ENCODE measurements at places on chromosomes 7 and 10.

- no peak for DNase-seq
Observed at GRCh38 chr7:16309129-16309528, 112.2 kb downstream of the CRPPA start.

DNA sequence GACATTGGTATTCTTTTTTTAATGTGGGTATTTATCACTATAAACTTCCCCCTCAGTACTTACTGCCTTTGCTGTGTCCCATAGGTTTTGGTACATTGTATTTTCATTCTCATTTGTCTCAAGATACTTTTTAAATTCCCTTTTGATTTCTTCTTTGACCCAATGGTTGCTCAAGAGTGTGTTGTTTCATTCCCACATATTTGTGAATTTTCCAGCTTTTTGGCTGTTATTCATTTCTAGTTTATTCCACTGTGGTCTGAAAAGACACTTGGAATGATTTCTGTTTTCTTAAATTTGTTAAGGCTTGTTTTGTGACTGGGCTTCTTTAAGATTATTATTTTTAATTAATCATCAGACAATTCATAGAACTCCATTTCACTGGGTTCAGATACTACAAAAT lies 105.0 kb downstream of the EPC1 start:
- DNase-seq: no peak

DNA sequence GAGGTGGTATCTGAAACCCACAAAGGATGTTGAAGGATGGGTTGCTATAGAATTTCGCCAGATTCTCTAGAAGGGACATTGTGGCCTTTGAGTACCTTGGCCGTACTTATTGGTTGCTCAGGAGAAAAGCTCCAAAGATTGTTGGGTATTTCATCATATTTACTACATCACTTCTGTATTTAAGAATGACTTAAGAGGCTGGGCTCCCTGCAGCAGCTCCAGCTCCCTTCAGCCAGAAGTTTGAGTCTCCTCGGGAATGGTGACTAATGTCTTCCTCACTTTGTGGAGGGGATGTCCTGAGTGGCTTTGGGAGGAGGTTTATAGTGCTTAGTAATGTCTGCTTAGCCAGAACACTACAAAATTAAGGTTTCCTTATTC lies 18.1 kb downstream of the MINDY4 start:
- no peak for DNase-seq

- no peak for DNase-seq
Observed at GRCh38 chr10:75048669-75049098, 62.8 kb upstream of the SAMD8 start.

GRCh38 chr7:157669768-157670351 lies 333.1 kb downstream of the DNAJB6 start:
- no peak for DNase-seq

DNA sequence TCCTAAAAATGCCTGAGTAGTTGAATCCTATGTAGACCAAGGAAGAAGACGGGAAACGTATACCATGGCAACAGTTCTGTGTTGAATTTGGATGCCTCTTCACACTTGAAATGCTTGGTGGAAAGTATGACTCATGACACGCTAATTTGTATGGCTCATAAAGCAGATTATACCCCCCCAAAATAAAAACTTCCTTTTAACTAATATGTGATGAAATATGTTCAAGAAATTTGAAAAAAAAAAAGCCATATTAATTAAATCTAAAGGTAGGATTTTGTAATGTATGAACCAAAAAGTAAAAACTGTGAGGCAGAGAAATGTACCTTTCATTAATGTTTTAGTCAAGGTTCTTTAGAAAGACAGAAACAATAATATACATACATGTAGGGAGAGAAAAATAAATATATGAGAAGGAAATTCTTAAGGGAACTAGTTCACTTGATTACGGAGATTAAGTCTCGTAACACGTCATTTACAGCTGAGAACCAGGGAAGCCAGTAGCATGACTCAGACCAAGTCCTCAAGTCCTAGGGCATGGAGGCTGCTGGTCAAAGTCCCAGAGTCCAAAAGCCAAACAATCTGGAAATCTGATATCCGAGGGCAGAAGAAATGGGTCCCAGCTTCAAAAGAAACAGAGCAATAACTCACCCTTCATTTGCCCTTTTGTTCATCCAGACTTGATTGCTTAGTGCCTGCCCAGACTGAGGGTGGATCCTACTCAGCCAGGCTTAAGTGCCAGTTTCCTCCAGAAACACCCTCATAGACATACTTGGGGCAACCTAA lies 485.1 kb downstream of the SEMA3D start:
- DNase-seq: no peak

- no peak for DNase-seq
Observed at GRCh38 chr7:105635197-105635596, 53.9 kb upstream of the EFCAB10 start.

GRCh38 chr7:90455163-90456030 lies 14.0 kb upstream of the PTTG1IP2 start:
- peak; percentile 38 for DNase-seq

- DNase-seq: no peak
Observed at GRCh38 chr10:128247576-128247975, 121.4 kb upstream of the MKI67 start.

GRCh38 chr7:41891950-41892349 lies 189.1 kb upstream of the INHBA start:
- no peak for DNase-seq

GRCh38 chr10:5467207-5467535 lies 32.2 kb downstream of the CALML5 start:
- peak; percentile 24 for DNase-seq

- DNase-seq: no peak
Observed at GRCh38 chr10:122468926-122469781, 7.8 kb downstream of the HTRA1 start.

GRCh38 chr10:132862485-132863420 lies 76.8 kb upstream of the NKX6-2 start:
- DNase-seq: no peak

DNA sequence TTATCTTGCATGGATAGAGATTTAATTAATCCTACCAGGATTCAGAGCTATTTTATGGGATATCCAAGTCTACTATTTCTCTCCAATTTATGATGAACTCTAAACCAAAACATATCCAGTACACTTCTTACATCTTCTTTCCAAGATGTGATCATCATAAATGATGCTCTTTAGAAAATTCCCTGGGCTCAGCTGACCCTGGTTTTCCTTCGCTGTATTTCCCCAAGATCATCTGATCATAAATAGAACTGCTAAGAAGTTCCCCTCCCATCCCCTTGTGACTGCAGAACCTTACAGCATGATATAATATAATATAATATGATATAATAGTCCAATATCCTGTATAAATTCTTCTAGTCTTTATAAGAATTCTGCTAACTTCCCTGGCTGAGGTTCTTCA lies 114.6 kb upstream of the LYZL2 start:
- DNase-seq: no peak

DNA sequence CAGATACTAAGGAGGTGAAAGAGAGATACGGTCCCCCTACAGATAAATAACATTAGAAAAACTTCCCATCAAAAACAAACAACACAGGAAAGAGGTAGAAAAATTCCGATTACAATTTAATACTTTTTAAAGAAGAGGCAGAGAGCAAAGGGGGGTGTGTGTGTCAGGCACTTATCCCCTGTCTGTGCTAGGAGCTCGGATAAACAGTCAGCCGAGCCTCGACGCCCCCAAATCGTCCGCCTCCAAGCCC lies 3.6 kb downstream of the PAX2 start:
- no peak for DNase-seq

DNA sequence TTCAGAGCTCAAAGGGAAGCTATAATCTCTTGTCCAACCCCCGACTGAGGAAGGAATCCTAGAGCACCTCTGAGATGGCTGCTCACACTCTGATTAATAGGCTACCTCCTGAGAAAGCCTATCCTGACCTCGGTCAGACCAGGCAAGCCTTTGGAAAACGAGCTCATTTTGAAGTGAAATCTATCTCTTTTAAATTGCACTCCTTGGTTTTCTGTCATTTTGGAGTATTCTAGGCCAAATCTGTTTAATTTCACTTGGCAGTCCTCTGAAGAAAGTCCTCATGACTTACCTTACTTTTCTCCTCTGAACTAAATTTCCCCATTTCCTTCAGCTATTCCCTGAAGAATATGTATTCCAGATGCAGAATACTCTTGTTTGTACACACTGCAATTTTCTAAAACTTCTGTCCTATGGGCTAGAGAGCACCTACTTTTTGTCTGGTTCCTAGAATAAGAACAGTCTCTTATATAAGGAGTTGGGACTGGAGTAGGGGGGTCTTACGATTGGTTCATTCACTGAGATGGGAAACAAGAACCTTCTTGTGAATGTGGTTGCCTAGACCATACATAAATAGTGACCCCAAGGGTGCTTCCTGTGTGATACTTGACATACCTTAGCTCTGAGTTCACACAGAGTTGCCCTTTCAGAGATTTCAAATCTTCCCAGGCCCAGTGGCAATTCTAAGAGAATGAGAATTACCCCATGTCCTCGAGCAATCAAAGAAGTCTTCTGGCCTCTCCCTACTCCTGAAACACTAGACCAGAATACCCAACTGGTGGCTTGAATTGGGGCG lies 31.9 kb upstream of the HPS1 start:
- DNase-seq: no peak

DNA sequence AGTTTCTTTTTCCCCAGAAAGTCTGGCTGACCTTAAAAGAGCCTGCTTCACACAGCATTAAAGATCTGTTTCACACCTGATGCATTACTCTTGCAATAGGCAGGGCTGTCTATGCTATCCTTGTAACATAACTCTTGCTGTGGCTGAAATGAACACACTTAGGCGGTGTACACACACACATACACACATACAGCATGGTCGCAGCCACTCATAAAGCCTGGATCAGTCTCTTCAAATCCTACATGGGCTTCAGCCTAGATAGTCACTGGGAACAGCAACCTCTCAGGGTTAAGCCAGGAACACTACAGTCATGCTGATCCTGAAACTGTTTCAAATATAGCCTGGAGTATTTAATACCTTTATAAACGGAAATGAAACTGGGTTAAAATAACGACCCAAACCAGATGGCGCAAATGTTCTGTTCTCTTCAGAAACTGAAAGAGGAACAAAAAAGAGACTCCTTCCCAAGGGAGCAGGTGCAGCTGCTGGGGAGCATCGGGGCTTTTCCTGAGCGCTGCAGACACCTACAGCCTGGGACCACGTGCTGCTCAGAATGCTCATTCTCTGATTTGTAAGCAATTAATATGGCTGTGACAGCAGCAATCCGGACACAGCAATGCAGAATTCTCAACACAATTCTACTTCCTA lies 61.0 kb upstream of the SFMBT2 start:
- DNase-seq: no peak

DNA sequence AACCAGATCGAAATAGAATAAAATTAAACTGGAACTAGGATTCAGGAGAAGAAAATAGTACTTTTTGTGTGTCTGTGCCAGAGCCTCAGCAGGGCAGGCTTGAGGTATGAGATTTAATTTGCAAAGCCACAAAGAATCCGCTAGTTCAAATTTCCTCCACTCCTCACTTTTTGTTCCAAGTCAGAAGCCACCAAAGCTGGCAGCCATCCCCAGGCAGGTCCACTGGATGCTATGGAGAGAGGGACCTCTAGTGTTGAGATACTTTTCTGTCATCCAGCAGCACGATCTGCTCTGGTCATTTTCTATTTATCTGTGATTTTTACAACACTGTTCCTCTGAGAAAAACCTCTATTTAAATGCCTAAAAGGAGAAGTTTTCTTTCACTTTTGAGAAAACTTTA lies 147.9 kb upstream of the FRMD4A start:
- no peak for DNase-seq

DNA sequence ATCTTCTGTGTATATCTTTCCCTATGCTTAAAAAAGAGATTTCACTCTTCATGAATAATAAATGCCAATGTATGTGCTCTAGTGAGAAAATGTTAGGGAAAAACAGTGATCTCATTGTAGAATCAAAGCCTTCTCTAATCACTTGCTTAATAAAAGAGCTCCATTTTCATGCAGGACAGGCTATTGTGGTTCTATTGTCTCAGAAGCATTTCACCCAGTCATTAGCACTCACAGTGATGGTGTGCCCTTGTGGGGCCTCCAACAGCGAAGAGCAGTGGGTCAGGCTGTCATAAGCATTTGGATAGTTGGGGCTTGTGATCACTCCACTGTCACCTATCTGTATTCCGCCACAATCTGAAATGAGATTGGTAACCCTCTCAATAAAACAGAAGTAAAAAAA lies 83.9 kb upstream of the RSU1 start:
- DNase-seq: no peak

GRCh38 chr10:4043897-4044665 lies 259.1 kb upstream of the KLF6 start:
- no peak for DNase-seq

DNA sequence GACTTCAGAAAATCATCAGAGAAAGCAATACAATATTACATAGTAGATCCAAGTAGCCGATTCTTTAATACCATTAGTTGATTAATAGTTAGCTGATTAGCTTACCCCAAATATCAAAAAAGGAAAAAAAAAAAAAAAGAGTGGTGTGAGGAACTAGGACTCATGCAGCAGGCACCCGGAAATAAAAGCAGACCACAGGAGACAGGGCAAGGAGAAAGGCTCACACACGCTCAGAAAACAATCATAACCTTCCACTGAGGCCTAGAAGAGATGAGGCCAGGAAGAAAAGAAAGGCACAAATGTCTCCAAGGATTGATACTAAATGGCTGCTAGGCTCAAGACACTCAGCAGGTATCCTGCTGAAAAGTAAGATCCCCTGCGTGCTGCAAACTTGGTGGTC lies 25.9 kb downstream of the TRDMT1 start:
- DNase-seq: no peak

GRCh38 chr7:30390736-30391636 lies 87.6 kb downstream of the NOD1 start:
- no peak for DNase-seq

DNA sequence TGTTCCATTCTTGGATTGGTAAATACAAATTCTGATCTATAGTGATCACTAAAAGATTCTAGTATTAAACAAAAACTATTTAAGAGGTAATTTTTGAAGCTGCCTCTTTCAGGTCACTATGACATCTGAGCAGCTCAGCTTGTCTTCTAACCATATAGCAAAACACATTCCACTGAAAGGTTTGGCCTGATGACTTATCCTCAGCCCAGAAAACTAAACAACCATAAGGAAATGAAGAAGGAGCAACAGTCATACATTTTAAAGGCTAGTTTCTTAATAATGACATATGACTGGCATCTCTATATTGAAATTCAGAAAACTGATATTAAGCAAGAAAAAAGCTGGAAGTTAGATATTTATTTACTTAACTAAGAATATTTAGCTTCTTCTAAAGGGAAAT lies 24.6 kb downstream of the NT5C2 start:
- no peak for DNase-seq

- DNase-seq: no peak
Observed at GRCh38 chr7:95045236-95045923, 138.0 kb downstream of the PPP1R9A start.

DNA sequence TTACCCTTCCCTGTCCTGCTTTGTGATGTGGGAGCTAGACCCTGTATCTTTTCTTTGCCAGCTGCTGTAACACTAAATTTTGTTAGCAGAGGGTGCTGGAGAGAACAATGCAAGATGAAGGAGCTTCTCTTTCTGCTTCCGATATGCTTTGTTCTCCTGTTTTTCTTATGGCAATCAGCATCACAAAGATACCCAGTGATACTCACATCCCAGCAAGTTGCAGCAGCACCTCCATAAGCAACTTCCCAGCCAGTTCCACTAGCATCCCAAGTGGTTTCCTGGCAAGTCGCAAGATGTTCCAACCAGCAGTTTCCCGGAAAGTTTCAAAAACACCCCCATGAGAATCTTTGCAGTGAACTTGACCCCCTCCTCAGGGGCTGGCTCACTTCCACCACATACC lies 148.6 kb downstream of the IMMP2L start:
- DNase-seq: no peak

GRCh38 chr7:41052201-41052600 lies 650.7 kb downstream of the INHBA start:
- no peak for DNase-seq

Data from NCI-H2171 (cell line).